CMK (cell line): ENCODE measurements at places on chromosomes 13 and 19.

- DNase-seq: no peak
These were observed 7.2 kb downstream of the PHF11 start for GRCh38 chr13:49502954-49503353.

DNA sequence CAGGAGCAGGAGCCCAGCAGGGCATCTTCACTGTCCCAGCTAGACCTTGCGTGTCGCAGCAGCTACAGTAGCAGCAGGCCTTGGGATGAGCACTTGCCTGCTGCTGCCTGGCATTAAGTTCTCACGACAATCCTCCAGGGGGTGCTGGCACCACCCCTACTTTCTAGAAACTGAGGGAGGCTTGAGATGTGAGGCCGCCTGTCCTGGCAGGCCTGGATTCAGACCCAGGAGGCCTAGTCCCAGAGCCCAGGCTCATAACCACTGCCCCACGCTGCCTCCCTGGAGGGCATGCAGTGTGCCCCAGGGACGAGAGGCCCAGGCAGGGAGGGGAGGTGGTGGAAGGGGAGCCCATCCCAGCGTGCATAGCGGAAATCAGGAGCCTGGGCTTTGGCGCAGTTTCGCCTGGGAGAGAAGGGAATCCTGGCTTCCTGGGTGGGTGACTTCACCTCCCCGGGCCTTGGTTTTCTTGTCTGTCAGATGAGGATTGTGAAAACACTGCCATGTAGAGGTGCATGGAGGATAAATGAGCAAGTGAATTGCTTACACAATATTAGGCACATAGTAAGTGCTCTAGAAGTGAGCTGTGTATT is 26.1 kb downstream of the PPP5C start:
- DNase-seq: no peak

- DNase-seq: no peak
These were observed 14.4 kb downstream of the EPS15L1 start for GRCh38 chr19:16457195-16457953.

DNA sequence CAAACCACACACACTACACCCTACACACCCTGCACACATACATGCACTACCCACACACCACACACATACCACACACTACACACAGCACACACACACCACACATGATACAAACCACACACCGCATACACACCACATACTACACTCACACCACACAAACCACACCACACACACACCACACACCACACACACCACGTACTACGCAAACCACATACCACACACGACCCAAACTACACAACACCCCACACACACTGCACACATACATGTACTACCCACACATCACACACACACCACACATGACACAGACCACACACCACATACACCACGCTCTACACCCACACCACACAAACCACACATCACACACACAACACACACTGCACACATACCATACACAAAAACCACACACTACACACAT is 6.6 kb downstream of the MAG start:
- no peak for DNase-seq

DNA sequence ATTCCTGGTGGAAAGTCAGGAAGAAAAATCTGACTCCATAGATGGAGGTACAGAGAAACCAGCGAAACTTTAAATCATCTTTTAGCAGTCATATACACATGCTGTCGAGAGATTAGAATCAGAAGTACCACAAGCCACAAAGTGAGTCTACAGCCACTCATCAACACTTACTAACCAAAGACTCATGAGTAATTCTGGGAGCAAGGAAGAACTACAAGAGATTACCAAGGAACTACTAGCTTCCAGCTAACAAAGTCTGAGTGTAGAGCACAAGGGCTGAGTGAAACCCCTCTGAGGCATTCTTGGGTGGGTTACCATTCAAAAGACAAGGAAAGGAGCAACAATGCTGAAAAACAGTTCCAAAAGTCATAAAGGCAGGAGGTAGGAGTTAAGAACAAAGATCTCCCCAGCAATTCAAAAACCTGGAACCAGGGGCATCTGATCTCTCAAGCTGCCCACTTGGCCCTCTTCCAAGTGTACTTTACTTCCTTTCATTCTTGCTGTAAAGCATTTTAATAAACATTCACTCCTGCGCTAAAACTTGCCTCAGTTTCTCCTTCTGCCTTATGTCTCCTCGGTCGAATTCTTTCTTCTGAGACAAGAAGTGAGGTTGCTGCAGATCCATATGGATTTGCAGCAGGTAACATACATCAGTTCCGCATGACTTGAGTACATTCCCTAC is 13.0 kb downstream of the RBM26 start:
- no peak for DNase-seq

DNA sequence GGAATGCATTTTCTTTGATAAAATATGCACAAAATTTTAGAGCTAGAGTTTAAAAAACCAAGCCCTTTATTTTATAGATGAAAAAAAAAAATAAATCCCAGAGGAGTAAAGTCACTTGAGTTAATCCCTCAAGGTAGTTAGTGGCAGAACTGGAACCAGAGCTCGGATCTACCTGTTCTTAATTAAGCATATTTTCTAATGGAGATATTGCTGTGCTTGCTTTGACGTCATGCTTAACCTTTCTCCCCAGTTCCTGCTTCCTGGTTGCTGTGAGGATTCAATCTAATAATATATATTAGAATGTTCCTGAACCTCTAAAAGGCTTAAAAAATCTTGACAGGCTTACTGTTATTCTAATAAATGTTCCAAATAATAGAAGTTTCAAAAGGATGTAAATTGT is 300.6 kb upstream of the KLF12 start:
- DNase-seq: no peak

GRCh38 chr13:26041444-26041843 is 10.4 kb downstream of the SHISA2 start:
- DNase-seq: no peak

DNA sequence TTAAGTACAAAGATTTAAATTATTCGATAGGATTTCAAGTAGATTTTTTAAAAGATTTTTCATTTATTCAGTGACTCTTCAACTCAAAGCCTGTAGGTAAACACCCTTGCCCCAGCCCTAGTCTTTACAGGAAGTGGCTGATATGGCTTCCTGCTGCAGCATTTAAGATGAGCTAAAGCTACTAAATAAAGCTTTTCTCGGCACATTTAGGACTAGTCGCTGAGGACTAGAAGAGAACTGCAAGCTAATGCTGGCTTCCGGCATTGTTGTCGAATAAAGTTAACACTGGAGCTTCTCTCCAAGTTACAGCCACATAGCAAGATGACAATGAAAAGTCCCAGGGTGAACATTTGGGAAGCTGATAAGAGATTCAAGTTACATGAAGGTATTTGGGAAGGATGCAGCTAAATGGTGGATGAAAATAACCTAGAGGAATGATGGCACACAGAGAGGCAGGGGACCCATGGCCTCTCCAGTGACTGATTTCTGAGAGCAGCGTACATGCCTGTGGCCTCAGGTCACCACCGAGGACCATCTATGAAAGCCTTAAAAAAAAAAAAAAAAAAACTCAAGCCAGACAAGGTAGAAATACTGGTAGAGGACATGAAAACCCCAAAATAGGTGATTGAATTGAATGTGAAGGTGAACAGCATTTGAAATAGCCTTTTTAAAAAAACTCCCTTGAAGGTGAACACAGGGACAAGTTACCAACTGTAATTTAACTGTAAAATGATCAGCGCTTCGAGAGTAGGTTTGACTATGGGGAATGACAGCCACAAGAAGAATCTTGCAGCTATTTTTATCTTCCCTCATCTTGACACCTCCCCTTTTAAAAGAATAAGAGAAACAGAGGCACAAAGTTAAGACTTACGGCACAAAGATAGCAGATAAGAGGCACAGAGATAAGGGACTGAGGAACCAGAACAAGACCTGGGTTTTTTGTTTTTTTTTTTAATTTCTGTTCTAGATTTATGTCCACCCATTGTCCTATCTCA is 155.4 kb downstream of the DCT start:
- no peak for DNase-seq
